ENCODE measurements at places on chromosomes 11 and 22. TPM values are rescaled to one million over a fixed set of nuclear protein-coding genes. Genes with fewer than 3 reads are reported as not detected.

The RBMXL2 gene
- not detected for total RNA-seq

The HBG1 gene
- total RNA-seq = not detected

The SHANK3 gene
- total RNA-seq = 10.1 TPM

The GNG3 gene
- 0.46 TPM for total RNA-seq

The OR8G1 gene
- total RNA-seq = not detected

The FREY1 gene
- total RNA-seq = 1.5 TPM

The PRR33 gene
- not detected for total RNA-seq

The SLC5A1 gene
- not detected for total RNA-seq

The MYOD1 gene
- not detected for total RNA-seq

- DNase-seq = no peak
These were observed 2.1 kb upstream of the BATF2 start for GRCh38 chr11:64998690-64999431.

DNA sequence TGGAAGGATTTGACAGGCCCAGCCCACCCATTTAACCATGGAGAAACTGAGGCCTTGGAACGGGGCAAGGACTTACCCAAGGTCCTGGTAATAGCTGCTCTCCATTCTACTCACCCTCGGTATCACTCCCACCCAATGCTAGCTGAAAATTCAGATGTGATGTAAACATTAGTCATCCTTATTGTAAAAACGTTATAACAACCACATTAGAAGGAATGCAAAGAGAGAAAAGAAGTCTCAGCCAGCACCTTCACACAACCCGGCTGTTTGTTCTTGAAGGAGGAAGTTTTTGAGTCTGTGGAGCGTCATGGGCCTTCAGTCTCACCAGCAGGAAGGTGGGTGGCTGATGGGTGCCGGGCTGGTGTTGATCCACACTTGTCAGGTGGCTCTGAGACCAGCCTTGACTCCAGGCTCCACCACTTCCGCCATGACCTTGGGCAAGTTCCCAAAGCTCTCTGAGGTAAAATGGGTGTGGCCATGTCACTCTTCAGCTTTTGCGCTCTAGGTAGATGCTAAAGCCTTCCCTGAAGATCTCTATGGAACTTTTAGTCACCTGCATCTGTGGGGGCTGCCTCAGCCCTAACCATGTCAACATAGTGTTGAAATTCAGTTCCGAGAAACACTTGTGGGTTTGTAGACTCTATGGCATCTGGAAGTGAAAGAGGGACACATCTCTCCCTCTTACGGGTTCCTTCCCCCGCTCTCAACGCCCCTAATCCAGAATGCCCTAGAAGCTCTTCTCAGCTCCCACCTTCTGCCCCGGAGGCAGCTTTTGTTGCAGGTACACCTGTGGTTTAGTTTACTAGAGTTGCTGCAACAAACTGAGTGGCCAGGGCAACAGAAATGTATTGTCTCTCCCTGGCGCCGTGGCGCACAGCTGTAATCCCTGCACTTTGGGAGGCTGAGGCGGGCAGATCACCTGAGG, 14.8 kb downstream of the CD6 start:
- peak; percentile 38 for DNase-seq

DNA sequence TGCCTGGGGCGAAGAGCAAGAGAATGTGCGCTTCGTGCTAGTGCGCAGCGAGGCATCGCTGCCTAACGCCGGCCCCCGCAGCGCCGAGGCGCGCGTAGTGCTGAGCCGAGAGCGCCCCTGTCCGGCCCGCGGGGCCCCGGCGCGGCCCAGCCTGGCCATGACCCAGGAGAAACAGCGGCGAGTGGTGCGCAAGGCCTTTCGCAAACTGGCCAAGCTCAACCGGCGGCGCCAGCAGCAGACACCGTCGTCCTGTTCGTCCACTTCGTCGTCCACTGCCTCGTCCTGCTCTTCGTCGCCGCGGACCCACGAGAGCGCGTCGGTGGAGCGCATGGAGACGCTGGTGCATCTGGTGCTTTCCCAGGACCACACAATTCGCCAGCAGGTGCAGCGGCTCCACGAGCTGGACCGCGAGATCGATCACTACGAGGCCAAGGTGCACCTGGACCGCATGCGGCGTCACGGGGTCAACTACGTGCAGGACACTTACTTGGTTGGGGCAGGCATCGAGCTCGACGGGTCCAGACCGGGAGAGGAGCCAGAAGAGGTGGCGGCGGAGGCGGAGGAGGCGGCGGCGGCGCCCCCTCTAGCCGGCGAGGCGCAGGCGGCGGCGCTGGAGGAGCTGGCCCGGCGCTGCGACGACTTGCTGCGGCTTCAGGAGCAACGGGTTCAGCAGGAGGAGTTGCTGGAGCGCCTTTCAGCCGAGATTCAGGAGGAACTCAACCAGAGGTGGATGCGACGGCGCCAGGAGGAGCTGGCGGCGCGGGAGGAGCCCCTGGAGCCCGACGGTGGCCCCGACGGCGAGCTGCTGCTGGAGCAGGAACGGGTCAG, 1.0 kb downstream of the RASSF10 start:
- DNase-seq = peak; percentile 39

DNA sequence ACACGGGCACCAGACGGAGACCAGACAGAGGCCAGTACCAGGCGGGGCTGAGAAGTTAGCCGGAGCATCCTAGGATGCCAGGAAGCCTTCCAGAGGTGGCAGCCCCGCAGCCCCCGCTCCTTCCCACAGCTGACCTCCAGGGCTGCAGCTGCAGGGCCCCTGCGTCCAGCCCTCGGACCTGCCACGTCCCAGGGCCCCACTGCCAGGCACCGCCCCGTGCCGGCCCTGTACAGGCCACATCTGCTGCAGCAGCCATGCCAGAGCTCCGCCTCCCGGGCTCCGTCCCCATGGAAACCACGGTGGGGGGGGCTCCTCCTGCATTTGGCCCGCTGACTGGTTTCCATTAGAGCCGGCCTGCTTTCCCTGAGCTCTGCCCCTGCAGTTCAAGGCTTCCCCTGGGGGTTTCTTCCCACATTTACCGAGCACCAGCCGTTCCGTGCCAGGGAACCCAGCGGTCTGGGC, 62.5 kb upstream of the PPARA start:
- peak; percentile 89 for DNase-seq

GRCh38 chr11:76231121-76231738, 24.9 kb upstream of the WNT11 start:
- no peak for DNase-seq

- peak; percentile 74 for DNase-seq
These were observed 67.7 kb downstream of the SPON1 start for GRCh38 chr11:14029971-14030920.

- no peak for DNase-seq
These were observed 237.2 kb downstream of the DDX10 start for GRCh38 chr11:108902027-108902469.

GRCh38 chr11:43644621-43645299, 35.8 kb upstream of the HSD17B12 start:
- DNase-seq = peak; percentile 0

- no peak for DNase-seq
These were observed 13.2 kb downstream of the ASPHD2 start for GRCh38 chr22:26442086-26442756.

DNA sequence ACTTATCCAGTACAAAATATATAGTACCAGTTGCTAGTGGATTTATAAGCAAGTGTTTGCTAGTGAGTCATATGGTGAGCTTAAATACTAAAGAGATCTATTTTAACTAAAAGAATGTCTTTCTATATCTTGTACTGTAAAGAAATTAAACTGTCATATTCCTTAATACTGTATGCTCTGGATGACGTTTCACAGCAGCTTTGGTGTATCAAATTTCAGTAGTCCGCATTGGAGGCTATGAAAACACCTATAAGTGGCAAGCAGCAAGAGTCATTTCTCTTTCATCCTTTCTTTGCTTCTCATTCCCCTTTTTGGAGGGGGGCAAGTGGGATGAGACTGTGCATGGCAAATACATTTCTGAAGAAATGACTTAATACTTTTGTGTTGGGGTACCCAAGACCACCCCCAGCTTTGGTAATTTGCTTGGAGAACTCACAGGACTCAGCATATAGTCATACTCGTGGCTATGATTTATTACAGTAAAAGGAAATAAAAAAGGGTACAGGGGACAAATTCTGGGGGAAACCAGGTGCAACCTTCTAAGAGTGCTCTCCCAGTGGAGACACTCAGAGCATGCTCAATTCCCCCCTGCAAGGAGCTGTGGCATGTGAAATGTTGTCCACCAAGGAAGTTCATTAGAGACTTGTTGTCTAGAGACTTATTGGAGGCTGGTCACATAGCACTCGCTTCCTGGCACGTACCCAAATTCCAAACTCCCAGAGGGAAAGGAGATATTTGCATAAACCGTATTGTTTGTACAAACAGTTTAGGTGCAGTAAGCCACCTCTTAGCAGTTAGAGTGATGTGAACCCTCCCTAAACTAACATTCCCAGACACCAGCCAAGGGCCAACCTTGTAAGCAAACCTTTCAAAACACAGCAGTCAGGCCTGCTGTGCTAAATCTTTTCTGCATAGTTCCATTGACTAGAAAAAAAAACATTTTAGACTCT, 210.8 kb downstream of the PGR start:
- no peak for DNase-seq

GRCh38 chr22:30312053-30312452, 14.7 kb downstream of the TBC1D10A start:
- peak; percentile 86 for DNase-seq

- DNase-seq = no peak
These were observed at the start of gene GRAP2 for GRCh38 chr22:39900306-39901227. GRAP2 (plus strand) TSS chr22:39901084; CDS start chr22:39947107, 46,023 bp downstream.

- no peak for DNase-seq
These were observed 17.2 kb downstream of the CBX7 start for GRCh38 chr22:39135092-39135896.

GRCh38 chr11:33980897-33981296, 70.6 kb upstream of the CAPRIN1 start:
- no peak for DNase-seq

DNA sequence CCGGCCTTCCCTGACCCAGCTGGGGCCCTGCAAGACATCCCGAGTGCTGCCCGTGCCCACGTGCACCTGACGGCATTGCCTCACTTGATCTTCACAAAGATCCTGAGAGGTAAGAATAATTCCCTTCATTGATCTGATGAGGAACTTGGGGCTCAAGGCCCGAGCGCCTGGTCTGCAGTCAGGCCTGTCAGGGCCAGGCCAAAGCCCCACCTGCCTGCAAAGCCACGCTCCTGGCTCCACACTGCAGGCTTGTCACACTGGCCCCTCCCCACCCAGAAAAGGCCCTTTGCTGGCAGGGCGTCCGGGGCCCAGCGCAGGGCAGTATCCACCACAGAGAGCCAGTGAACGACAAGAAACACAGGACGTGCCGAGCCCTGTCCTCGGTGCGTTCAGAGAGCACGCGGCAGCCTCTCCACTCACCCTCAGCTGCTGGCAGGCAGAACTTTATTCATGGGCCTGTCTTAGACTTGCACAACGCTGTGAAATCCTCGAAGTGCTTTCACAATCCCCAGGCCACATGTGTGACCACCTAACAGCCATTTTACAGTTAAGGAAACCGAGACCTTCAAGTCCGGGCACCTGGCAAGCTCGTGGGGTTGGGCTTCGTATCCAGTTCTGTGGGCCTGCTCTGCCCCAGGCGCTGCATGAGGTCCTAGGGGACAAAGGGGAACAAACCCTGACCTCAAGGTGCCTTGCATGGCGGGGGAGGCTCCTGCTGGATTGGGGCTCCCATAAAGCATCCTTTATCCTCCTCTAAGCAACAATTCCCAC, 14.8 kb downstream of the KIAA0930 start:
- DNase-seq = no peak

DNA sequence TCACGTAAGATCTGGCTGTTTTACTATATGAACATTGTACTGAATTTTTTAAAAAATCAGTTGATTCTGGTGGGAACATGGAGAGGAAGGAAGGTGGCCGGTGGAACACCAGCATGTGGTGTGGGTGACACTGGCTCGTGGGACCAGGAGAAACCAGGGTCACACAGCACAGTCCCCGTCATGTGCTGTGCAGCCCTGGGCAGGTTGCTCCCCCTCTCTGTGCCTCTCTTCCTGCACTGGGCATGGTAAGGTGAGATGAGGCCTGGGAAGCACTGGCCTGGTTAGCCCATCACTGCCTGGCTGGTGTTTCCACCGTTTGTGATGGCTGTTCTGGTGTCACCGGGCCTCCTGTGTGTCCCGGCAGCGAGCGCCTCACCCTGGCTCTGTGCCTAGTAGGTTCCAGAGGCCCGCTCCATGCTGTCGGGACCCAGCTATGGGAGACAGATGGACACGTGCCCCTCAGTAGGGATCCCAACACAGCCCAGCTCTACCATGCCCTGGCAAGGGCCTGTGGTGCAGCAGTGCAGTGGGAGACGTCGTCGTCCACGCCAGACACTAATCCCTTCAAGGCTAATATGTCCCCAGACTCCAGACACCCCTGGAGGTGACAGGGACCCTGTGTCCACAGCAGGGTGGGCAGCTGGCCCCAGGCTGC, 88.2 kb upstream of the LINC01488 start:
- no peak for DNase-seq

DNA sequence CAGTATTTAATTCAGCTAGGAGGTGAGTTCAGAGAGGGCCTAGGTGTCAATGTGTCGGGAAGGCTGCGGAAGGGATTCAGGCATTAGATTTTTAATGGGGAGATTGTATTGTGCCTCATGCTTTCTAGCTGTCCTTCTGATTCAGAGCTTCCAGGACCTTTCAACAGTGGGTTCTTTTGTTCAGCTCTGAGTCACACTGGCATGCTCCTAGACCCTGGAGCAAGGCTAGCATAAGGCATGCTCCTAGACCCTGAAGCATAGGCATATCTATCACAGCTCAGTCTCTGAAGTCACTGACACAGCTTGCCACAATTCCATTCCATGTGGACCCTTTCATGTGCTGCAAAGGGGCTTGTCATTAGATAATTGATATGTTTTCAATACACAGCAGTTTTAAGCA, 396.9 kb downstream of the RAB38 start:
- DNase-seq = peak; percentile 32

DNA sequence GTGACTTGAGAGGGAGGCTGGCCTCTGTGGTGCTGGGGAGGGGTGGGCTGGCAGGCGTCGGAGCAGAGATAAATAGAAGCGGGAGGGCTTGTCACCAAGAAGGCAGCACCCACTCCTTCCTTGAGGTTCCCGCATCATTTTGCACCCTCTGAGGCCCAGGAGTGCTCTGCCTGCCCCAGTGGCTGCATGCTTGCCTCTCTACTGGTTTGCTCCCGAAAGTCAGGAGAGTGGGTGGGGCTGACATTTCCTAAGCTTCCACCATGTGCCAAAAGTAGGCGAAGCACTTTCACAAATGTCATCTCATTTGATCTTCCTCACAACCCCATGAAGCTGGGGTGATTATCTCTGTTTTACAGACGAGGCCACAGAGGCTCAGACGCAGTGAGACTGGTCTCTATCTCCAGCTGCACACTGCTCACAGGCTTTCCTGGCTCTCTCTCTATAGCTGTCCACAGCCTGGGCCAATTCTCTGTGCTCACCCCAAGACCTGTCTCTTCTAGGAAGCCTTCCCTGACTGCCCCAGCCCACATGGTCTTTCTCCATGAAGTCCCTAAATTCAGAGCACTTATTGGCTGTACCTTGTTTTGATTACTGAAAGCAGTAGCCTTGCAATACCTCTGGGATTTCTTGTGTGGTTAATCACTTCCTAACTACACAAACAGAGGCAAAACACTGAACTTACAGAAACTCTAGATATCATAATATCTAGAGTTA, 2.6 kb upstream of the UCP3 start:
- no peak for DNase-seq

- peak; percentile 40 for DNase-seq
These were observed 12.5 kb downstream of the KMT5B start for GRCh38 chr11:68200639-68201038.

All from astrocyte (in vitro differentiated cells and primary cell).